ENCODE measurements at places on chromosomes 13 and 19. TPM values are rescaled to one million over a fixed set of nuclear protein-coding genes. Genes with fewer than 3 reads are reported as not detected.

- no peak for DNase-seq
These were observed 5.8 kb upstream of the DYRK1B start for GRCh38 chr19:39839678-39840327.

GRCh38 chr19:29965492-29965891 lies 23.5 kb downstream of the URI1 start:
- no peak for DNase-seq

GRCh38 chr19:24048261-24048660 lies 38.7 kb upstream of the ZNF254 start:
- no peak for DNase-seq

The PALM gene
- polyA plus RNA-seq = not detected
